Stimulated activated CD8-positive, alpha-beta memory T cell treated with anti-CD3 and anti-CD28 coated beads, Interleukin-15, amount 100 ng/mL, for 4 hours (primary cell): ENCODE measurements at places on chromosomes 5 and 9.

- DNase-seq, result peak; percentile 25
These were observed 13.9 kb downstream of the REXO4 start for GRCh38 chr9:133403766-133404453.

DNA sequence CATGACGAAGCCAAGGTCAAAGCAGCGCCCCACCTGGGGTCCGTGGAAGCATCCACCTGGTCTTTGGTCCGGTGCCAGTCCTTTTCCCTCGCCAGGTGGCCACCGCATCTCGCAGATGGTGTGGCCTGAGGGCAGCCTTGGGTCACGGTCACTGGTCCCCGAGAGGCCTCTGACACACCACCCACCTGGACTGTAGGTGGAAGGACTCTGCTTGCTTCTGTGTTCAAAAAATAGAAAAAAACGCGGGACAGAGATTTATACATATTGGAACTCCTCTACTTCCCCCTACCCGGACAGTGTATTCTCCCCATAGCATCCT is 466 bp upstream of the TTC39B start:
- DNase-seq, result no peak

GRCh38 chr9:21443849-21444625 is 3.8 kb downstream of the IFNA1 start:
- DNase-seq, result no peak

GRCh38 chr9:2570615-2571479 is 50.7 kb upstream of the VLDLR start:
- no peak for DNase-seq

DNA sequence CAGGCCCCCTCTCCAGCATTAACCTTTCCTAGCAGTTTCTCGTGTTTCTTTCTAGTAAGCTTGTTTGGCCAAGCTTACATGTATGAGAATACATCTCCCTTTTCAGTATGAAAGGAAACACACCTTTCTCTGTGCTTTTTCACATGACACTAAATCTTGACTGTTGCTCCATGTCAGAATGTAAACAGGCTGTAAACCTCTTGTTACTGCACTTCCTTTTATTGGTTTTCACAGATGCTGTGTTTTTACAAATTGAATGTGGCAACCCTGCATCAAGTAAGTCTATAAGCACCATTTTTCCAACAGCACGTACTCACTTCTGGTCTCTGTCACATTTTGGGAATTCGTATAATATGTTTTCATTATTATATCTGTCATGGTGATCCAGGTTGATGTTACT is 2.2 kb upstream of the CANX start:
- no peak for DNase-seq

DNA sequence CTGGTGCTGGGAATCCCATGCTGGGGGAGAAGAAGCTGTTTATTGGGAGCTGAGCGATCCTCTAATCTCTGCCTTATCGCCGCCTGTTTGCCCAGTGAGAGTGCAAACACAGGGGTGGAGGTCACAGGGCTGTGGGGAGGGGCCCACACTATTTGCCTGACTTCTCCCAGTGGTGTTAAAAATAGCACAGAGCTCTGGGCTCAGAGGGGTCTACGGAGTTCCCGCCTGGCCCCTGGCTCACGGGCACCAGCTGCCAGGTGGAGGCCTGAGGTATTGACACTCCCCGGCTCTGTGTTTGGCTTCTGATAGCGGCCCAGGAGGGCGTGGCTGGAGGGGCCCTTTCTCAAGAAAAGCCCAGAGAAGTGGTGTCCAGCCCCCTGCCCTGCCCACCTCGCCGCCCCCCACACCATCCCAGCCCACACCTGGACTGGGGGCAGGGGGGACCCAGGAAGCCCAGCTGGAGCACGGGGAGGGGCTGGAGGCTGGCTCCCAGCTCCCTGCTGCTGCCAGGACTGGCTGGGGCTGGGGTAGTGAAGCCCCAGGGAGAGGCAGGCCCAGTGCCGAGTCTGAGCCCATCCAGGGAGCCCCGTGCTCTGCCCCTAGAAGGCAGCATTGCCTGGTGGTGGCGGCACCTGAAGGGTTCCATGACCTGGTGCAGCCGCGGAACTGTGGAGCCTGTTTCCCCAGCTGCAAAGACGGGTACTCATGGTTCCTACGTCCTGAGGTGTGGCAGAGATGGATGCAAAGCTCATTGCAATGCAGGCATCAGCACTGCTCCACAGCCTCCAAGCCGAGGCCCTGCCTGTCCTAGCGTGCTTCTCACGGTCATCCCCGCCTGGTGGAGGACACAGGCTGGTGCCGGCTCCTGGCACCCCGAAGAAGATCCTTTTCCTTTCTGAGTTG is 35.7 kb upstream of the EGFL7 start:
- no peak for DNase-seq

DNA sequence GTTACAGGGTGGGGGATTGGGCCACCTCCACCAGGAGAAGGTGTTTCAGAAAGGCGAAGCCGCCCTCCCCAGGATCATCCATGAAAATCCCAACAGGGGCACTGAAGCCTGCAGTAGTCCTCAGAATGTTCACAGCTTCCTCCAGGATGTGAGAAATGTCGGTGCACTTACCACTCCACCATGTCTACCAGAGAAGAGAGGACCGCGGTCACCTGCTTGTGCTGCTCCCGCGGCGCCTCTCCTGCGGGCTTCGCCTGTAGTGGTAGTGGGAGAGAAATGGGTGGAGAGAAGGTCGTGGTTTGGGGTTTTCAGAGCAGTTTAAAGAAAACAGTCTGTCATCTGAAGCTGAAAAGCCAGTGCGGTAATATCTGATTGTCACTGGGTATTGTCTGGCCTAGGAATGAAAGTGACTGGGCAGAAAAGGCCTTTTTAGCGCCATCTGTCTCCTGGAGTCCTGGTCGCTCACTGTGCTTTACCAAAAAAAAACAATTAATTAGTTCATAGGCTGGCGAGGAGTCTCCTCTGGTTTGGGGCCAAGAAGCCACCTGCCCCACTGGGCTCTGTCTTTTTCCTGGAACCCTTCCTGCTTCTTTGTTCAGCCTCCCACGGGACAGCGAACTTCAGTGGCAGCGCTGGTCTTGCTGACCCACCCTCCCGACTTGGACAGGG is 23.0 kb upstream of the PPP1R26 start:
- DNase-seq, result no peak

GRCh38 chr5:132457371-132458225 is 33.0 kb downstream of the IRF1 start:
- no peak for DNase-seq

GRCh38 chr5:180644129-180644824 is 5.1 kb downstream of the FLT4 start:
- no peak for DNase-seq

- no peak for DNase-seq
These were observed 37.8 kb upstream of the C5orf63 start for GRCh38 chr5:127111112-127111511.

- DNase-seq, result no peak
These were observed 34.0 kb upstream of the LURAP1L start for GRCh38 chr9:12740845-12741244.

GRCh38 chr5:35282810-35283209 is 52.5 kb upstream of the PRLR start:
- no peak for DNase-seq

DNA sequence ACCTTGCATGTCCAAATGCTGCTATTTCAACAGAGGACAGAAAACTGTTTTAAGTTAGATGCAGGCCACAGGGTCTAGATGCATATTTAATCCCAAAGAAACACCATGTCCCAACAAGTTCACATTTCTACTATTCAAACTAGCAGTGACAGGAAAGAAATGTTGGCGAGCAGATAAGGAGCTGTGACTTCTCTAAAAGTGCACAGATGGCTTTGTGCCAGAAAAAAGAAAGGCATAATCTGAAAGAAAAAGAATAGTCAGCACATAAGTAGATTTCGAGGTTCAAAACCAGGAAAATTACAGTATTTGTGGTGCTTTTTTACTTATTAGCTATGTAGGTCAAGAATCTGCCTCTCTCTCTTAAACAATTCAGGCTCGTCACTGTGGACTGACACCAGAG is 178.3 kb downstream of the DNAH5 start:
- no peak for DNase-seq

DNA sequence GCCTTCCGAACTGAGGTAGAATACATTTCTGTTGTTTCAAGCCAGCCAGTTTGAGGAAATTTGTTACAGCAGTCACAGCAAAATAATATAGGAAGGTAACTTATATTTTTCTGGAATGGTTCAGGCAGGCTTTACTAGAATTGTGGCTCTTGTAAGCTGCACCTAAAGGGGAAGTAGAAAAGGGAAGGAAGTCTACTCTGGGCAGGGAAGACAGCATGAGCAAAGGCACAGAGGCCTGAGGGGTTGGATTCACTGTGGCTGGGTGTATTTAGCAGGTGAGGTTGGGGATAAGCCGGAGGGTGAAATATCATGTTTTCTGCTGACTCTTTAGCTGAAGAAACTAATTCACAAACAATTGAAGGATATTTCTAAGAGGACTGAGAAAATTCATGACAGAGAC is 183.5 kb downstream of the GAS1 start:
- DNase-seq, result no peak

DNA sequence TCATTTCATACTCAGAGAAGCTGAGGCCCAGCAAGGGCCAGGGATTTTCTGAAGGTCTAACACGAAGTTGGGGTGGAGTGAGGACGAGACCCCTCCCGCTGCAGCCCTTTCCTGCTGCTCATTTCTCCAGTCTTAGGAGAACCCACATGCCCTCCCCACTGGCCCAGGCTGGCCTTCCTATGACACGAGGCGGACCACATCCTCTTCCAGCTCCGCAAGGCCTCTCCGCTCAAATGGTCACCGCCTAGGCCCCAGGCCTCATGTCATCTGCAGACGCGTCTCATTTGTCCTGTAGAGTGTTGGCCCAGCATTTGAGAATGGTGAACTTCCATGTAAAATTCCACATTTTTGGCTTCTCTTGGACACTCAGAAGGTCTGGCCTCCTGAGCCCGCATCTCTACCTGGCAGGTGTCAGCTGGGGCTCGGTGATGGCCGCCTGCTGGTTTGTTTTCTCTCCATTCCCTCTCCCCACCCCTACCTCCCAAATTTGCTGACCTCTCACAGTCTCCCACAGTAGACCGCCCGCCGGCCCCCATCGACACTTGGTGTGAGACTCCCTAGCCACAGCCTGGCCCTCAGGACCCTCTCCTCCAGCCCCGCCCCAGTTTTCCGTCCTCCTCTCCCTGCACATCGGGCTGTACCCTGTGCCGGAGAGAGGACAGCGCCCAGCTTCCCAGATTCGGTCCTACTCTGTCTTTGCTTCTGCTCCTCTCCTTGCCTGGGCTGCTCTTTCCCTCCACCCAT is 51.7 kb downstream of the ERGIC1 start:
- DNase-seq, result no peak

- no peak for DNase-seq
These were observed 22.2 kb downstream of the TNFSF8 start for GRCh38 chr9:114908104-114908622.

DNA sequence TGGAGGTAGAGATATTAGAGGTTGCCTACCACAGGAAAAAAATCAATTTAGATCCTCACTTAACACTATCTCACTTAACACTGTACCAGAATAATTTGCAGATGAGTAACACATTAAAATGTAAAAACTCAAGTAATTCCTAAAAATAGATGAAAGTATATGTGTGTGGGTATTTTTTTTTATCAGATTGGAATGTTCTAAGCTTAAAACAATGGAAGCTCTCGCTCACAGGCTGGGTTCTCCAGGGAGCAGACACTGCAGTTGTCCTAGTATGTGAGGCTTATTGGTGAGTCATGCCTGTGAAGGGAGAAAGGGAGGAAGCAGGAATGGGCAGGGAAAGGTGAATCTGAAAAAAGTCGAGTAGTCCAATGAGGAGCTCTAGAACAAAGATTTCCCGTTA is 181.3 kb upstream of the ZNF608 start:
- DNase-seq, result no peak

DNA sequence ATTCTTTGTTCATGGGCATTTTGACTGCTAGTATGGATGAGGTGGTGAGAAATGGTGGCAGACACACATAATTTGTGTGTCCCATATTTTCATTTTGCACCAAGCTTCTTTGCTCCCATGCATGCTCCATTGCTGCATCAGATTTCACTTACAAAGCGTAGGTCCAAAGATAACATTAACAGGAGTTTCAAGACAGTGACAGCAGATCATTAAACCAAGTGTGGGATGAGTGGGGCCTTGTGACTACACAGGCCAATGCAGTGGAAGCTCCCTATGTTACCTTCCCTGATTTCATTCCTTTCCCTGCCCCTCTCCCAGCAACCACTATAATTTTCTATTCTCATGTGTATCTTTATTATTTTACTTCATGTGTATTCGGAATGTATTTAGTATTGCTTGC is 142.0 kb downstream of the AOPEP start:
- no peak for DNase-seq

DNA sequence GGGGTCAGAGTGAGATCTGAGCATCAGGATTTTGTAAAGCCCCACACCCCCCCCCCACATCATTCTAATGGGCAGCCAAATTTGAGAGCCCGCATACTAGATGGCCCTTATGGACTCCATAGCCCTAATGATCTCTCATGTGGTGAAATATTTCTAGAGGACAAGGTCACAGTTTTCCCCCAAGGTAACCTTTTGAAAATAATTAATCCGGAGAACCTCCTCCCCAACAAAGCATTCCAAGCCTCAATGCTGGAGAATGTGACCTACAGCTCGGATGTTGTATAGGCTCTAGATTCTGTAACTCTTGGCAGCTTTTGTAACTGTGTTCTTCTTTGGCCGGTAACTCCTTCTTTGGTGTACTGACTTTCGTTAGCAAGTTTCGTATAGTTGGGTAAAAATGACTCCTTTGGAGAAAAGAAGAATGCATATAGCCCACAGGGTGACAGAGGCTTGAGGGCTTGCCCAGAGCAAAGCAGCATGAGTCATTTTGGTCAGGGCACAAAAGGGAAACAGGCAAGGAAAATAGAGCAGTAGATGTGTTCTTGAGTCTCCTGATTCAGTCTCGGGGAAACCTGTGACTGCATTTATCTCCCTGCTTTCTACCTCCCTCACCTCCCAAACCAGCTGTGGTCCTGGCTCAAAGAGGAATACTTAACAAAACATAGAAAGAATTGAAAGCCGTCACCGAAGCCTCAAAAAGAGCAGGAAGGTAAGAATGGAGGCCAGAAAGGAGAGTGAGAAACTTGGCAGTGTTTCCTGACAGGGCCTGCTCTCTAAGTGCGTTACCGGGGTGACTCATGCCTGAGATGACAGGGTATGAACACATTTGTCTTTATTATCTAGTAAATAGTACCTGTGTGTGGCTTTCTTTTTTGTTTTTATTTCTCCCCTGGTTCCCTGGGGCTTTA is 6.6 kb upstream of the XPA start:
- no peak for DNase-seq

- DNase-seq, result no peak
These were observed 97.8 kb downstream of the TSSK1B start for GRCh38 chr5:113336975-113337374.

DNA sequence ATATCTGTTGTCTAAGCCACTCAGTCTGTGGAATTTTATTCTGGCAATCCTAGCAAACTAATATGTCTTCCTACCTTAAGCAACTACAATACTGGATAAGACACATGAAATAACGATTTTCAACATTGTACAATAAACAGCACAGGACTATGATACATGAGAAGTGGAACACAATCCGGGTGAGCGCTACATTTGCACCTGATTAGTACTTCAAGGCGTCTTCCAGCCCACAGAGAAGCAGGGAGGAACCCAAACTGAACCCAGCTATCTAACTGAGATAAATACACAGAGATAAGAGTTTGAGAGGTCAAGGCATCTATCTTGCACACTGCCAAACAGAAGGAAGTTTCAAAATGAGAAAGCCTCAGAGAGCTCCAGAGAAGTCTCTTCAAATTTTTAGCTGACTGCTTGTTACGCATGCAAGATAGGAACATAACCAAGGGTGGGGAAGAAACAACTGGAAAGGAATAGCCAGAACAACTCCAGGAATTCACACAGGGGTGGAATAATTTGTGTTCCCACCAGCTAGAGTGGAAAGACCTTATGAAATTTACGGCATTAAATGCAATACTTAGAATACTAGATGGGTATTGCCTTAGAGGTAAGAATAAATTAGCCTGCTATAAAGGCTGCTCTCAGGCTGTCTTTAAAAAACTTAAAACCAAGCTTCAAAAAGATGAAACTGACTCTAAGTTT is 481.8 kb downstream of the MTRR start:
- DNase-seq, result no peak
